Astrocyte (in vitro differentiated cells and primary cell): ENCODE measurements at places on chromosomes 1 and 21.
A peak's percentile ranks its signal among the peaks of the same experiment; 100 is the strongest.

GRCh38 chr1:229285440-229285839 is 14.5 kb downstream of the RAB4A start:
- no peak for DNase-seq

- DNase-seq: peak; percentile 88
These were observed at the start of gene CDKN2C for GRCh38 chr1:50969611-50970508. Gene CDKN2C, plus strand, starts transcription at chr1:50970245. Its CDS starts 124 bp downstream, at chr1:50970369.

DNA sequence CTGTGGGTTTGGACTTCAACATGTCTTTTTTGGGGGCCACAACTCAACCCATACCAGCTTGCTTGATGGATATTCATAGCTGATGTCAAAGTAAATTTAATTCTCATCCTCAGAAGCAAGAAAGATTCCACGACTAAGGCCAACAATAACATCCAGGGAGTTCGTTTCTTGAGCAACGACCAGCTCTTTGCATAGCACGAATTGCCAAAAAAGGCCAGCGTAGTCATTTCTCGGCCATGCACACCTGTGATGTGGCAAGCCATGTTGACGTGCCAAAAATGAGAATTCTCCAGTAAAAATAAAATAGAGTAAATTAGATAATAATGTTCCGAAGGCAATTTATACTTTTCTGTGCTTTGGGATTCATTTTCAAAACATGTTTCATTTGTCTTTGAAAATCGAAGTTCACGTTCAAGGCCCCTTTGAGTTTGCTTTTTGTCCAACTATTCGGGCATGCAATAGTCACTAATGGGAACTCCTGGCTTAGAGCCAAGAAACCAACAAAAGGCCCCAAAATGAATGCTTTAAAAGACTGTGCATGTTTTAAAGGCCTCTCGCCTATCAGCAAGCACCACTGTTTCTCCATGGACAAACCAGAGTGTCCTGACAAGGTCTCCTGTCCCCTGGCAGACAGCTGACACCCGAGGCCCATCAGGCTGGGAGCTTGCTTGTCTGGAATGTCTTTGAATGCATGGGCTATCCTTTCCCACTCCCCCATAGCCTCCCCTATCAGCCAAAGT is 14.4 kb upstream of the IGSF5 start:
- DNase-seq: peak; percentile 73

GRCh38 chr1:44246806-44247205 is 33.5 kb downstream of the DMAP1 start:
- DNase-seq: no peak

- DNase-seq: no peak
These were observed 325.8 kb downstream of the SMYD3 start for GRCh38 chr1:246181241-246181640.

DNA sequence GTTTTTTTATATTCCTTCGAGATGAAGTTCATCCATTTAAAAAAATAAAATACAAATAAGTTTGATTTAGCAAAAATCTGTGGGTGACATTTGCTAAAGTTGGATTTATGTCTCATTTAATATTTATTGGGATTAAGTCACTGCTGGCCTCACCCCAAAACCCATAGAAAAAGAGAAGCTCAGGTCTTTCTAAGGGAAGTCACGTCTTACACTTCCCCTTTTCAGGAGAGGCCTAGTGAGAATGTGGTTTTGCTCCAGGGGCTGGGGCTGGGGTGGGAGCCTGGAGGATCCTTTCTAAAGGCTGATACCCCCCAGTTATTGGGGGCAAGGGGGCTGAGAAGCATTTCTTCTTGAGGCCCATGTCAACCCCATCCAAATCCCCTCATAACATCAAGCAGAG is 300.3 kb downstream of the DSCAM start:
- DNase-seq: no peak

- peak; percentile 92 for DNase-seq
These were observed 35.1 kb upstream of the EYA3 start for GRCh38 chr1:28123461-28123961.

- no peak for DNase-seq
These were observed 163.0 kb upstream of the KAZN start for GRCh38 chr1:14435368-14436023.

DNA sequence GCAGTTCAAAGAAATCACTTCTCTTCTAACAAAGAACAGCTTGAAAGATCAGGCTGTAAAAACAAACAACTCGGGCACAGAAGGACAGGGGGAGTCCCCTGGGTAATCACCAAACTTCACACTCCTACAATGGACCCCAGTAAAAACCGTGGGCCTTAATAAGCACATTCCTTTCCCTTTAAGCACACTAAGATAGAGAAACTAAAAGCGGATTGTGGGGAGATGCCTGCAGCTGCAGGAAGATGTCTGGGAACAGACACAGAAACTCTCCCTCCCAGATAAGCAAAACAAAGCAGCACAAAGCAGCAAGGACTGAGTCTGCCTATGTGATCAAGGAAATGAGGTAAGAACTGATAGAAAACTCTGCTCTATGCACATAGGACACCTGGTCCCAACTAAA is 37.6 kb upstream of the CTBS start:
- peak; percentile 56 for DNase-seq

GRCh38 chr1:60818969-60819701 is 263.2 kb upstream of the NFIA start:
- DNase-seq: no peak

DNA sequence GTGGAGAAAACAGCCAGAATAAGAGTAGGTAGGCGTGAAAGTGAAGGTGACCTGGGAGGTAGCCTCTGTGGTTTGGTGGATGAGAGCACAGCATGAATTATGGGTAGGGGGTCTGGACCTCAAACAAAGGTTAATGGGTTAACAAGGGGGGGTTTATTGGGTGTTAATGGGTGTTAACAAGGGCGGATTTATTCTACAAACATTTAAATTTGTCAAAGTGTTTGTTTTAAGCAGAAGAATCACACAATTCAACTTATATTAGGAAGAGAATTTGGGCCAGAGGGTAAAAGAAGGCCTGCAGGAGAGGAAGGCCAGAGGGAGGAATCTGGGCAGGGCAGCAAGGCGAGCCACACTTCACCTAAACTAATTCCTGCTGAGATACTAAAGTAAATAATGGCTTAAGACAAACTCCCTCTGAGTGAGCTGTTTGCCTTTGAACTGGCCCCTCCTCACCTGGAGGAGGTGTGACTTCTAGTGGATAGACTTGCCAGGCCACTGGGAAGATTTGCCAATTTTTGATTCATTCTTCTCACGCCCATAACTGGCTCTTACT is 191.7 kb downstream of the GIPC2 start:
- DNase-seq: no peak

DNA sequence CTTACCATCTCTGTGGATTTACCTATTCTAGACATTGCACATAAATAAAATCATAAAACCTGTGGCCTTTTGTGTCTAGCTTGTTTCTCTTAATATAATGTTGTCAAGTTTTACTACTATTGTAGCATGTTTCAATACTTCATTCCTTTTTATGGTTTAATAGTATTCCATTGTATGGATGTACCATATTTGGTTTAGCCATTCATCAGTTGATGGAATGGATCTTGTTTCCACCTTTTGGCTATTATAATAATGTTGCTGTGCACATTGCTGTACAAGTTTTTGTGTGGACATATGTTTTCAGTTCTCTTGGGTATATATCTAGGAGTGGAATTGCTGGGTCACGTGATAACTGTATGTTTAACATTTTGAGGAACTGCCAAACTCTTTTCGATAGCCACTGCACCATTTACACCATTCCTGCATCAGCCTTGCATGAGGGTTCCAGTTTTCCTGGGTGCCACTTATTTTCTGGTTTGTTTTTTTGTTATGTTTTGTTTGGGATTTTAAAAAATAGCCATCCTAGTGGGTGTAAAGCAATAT is 66.9 kb downstream of the RNF220 start:
- no peak for DNase-seq

DNA sequence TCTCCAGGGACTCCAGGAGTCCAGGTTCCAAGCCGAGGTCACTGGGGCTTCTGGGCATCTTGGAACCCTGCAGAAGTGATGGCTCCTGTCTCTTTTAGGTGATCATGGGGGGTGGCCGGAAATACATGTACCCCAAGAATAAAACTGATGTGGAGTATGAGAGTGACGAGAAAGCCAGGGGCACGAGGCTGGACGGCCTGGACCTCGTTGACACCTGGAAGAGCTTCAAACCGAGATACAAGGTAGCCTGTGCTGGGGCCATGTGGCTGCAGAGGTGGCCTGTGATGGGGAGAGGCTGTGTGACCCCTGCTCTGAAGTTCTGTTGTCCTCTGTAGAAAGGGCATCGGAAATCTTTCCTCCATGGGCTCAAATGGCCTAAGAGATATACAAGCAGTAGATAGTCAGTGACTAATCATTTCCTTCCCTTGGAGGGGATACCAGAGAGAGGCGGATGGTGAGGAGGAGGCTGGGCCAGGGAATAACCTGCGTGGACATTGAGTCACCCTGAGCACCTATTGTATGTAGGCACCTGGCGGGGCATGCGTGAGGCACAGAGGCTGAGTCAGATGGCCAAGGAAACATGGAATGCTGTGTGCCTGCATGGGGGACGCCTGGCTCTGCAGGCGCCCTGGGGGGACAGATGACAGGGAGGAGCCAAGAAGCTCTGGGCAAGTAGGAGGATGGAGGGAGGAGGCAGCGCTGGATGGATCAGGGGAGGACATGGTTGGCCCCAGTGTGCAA is 59.0 kb downstream of the ALPL start:
- DNase-seq: peak; percentile 73

- peak; percentile 56 for DNase-seq
These were observed at the start of gene COL11A1 for GRCh38 chr1:103108376-103109150. Gene COL11A1, minus strand, starts transcription at chr1:103108522. Its CDS starts 344 bp downstream, at chr1:103108178.

GRCh38 chr21:36908260-36908908 is 58.1 kb downstream of the HLCS start:
- DNase-seq: peak; percentile 31

- DNase-seq: no peak
These were observed 134.6 kb upstream of the RUNX3 start for GRCh38 chr1:25064465-25065240.

DNA sequence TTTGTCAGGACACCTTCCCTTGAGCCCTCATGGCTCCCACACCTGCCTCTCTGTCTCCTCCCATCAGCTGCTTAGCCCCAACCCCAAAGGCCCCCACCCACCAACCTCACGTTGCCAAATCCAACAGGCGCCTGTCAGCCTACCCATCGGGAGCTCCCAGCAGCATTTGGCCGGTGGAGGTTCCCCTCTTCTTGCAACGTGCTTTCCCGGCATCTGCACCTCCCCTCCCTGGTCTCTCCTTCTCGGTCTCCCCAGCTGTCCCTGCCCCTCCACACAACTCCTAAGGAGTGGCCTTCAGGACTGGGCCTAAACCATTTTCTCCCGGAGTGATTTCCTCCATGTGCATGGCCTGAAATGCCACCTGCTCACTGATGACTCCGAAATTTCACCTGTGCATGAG is 71.9 kb downstream of the KLHDC7A start:
- no peak for DNase-seq

- peak; percentile 75 for DNase-seq
These were observed 14.7 kb downstream of the METTL18 start for GRCh38 chr1:169779970-169780369.

GRCh38 chr1:12083766-12084165 is 20.7 kb downstream of the TNFRSF8 start:
- peak; percentile 86 for DNase-seq

GRCh38 chr1:181438013-181438412 is 45.3 kb upstream of the CACNA1E start:
- no peak for DNase-seq

GRCh38 chr21:29938776-29939103 is 1.1 kb downstream of the GRIK1 start:
- no peak for DNase-seq

- no peak for DNase-seq
These were observed 1.1 kb downstream of the WNT3A start for GRCh38 chr1:228007801-228008341.

- no peak for DNase-seq
These were observed 4.9 kb upstream of the ATP2B4 start for GRCh38 chr1:203621559-203622262.

DNA sequence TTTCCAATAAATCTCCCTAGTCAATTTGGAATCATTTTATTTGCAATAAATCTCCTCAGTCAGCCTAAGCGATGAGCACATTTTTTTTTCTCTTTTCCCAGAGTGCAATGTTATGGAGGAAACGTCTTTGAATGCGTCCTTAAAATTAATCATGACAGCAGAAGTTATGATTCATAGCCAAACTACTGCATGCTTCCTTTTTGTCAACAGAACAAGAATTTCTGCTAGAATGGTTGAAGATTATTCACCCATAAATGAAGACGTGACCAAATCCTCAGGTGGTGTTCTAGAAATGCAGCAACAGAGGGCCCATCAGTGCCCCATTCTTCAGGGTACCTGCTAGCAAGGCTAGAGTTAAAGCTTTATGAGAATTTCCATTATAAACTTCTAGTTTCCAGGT is 407.9 kb upstream of the PKN2 start:
- DNase-seq: peak; percentile 87

DNA sequence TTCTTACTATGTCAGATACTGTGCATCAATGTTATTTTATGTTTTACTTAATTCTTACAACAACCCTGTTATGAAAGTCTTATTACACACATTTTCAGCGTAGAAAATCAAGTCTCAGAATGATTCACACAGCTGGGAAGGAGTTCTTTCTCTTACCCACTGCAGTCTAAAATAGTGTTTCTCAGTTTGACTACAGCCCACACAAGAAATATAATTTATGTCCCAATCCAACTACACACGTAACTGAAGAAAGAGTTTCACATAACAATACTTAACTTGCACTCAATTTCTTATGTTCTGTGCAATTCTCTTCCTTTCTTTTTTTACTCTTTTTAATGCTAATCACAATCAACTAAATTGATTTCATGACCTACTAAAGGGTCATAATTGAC is 252.8 kb upstream of the ADGRL2 start:
- DNase-seq: no peak

GRCh38 chr1:169474302-169474995 is 11.3 kb downstream of the SLC19A2 start:
- no peak for DNase-seq

DNA sequence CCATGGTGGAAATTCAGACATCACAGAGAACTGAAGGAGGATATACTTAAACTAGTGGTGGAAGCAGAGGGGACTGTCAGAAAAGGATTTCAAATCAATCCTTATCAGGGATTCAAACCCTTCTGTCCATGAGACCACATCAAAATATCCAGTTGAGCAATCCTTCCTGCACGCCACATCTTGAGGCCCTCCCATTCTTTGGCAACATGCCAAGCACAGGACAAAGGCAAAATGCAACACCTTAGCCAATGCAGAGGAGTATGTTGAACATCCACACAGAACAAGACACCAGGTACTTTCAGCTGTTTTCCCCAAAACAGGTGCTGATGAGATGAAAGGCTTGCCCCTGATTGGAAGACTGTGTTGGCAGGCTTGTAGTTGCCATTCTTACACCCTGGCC is 81.8 kb upstream of the PLXNA2 start:
- no peak for DNase-seq

DNA sequence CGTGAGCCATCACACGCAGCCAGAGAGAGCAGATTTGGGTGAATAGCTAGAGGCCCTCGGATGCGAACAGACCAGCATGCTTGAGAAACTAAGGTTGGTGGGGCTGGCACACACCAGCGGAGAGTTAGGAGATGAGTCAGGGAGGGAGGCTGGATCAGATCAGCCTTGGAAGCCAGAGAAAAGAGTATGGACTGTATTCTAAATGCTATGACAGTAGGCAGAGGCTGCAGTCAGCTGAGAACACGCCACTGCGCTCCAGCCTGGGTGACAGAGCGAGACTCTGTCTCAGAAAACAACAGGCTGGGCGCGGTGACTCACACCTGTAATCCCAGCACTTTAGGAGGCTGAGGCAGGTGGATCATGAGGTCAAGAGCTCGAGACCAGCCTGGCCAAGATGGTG is 4.0 kb upstream of the PLEKHM2 start:
- DNase-seq: peak; percentile 71

- DNase-seq: peak; percentile 38
These were observed 54.5 kb downstream of the GPR161 start for GRCh38 chr1:168082008-168082876.

- DNase-seq: no peak
These were observed 178.7 kb downstream of the VAV3 start for GRCh38 chr1:107786203-107786845.

GRCh38 chr1:180117764-180118116 is 36.9 kb upstream of the QSOX1 start:
- DNase-seq: peak; percentile 82
